Epithelial cell of alveolus of lung (primary cell): ENCODE measurements at places on chromosomes 1 and 21. TPM values are rescaled to one million over a fixed set of nuclear protein-coding genes. Genes with fewer than 3 reads are reported as not detected.

Gene PSEN2
- 8.1 and 12.4 TPM in 2 replicates for total RNA-seq

Gene PTPN7
- not detected in 2 replicates for total RNA-seq

Gene MIXL1
- total RNA-seq = not detected in 2 replicates

Gene CCDC185
- total RNA-seq = not detected in 2 replicates

Gene CYP4A22
- total RNA-seq = not detected in 2 replicates

Gene DENND1B
- total RNA-seq = 3.5 and 3.6 TPM in 2 replicates

Gene ALDH4A1
- 7.7 and 13.3 TPM in 2 replicates for total RNA-seq

Gene LTN1
- 15.5 and 16.0 TPM in 2 replicates for total RNA-seq

Gene GJA4
- total RNA-seq = 0.39 and 2.6 TPM in 2 replicates

Gene MOV10
- total RNA-seq = 32.5 and 39.0 TPM in 2 replicates

Gene TMEM125
- total RNA-seq = 0.13 TPM in 1 of 2 replicates, not detected in the other

Gene TTC39A
- total RNA-seq = 0.26 and 0.40 TPM in 2 replicates

Gene AIM2
- total RNA-seq = 0.13 TPM in 1 of 2 replicates, not detected in the other

Gene RNF186
- not detected in 2 replicates for total RNA-seq

Gene KRTAP20-1
- not detected in 2 replicates for total RNA-seq

Gene TMEM269
- total RNA-seq = 0.32 TPM in 1 of 2 replicates, not detected in the other

Gene FAM131C
- not detected in 2 replicates for total RNA-seq
